ENCODE measurements at places on chromosomes 4 and X. TPM values are rescaled to one million over a fixed set of nuclear protein-coding genes. Genes with fewer than 3 reads are reported as not detected.

DNA sequence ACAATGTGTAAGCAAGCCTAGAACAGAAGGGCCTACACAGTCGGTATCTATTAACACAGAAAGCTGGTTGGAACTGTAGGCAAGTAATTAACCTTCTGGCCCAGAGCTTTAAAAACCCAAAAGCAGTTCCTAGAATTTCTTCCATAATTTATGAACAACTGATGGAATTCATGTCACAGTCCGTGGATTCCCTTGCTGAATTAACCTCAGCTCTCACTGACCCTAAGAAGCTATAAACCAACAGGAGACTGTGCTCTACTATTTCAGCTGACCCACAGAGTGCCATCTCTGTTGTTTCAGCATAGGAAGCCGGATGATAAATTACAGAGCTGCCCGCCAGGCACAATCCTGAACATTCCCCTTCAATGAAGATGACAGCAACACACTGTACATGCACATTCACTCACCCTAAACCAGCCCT is 157.3 kb downstream of the PRDM5 start:
- peak; percentile 23 for DNase-seq

DNA sequence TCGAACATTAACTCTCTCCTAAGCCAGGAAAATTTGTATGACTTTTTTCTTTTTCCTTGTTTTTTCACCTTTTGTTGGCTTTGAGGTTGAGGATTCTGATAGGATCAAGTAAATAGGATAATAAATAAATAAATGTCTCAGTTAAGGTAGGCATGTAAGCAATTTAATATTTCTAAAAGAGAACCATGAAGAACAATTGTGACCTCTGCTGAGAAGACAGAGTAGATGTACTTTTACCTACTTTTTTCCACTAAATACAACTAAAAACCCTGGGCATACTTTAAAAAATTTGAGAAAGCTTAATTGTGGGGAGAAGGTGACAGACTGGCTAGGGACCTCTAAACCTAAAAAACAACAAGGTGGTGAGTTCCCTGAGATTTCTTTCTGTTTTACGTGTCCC is 31.6 kb upstream of the CLNK start:
- DNase-seq, result no peak

DNA sequence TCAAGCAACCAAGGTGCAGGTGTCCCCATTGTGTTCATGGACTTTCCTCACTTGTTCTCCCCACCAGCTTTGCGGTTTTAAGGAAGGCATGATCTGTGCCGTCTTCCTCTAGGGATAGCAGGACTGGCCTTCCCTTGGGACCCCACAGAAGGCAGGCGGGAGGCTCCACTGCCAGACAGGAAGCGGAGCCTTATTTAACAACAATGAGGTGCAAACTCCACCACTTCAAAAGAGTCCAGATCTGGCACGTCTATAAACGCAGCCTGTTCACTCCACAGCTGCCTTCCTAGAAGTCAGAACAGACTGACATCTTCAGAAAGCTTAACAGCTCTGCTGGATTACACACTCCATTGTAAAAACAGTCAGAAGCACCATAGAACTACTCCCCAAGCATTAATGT is 1.7 kb upstream of the GPR143 start:
- no peak for DNase-seq

DNA sequence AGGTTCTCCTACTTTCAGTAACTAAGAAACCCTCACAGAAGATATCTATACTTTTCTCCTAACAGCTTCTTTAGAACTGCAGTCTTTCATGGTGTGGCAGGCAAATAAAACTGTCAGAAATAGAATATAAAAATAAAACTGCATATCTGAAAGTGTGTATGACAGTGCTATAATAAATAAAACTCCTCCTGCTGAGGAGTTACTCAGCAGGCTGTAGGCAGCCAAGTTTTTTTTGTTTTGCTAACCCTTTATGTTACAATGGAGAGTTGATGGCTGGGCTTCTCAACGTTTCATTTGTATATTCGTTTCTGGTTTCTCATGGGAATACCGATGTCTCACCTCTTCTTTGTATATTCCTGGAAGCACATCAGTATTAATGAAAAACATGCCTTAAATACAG is 18.2 kb upstream of the UGT2B10 start:
- no peak for DNase-seq

- DNase-seq, result no peak
Measured at GRCh38 chr4:70842761-70843435, 3.2 kb upstream of the GRSF1 start.

DNA sequence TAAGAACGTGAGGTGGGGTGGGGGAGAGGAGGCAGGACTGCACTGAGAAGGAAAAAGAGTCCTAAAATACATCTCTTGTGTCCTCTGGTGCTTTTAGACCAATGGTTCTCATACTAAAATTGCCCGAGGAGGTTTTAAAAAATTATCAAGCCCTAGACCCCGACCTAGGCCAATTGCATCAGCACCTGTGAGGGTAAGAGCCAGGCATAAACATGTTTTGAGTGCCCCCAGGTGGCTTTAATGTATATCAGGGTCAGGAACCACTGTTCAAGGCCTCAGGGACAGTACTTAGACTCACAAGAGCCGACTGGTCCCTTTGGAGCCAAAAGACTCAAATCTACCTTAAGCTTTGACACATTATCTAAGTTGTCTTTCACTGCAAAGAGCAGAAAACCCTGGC is 37.5 kb upstream of the TMEM150C start:
- DNase-seq, result no peak

GRCh38 chr4:113024388-113024787 is 25.1 kb upstream of the ANK2 start:
- no peak for DNase-seq

DNA sequence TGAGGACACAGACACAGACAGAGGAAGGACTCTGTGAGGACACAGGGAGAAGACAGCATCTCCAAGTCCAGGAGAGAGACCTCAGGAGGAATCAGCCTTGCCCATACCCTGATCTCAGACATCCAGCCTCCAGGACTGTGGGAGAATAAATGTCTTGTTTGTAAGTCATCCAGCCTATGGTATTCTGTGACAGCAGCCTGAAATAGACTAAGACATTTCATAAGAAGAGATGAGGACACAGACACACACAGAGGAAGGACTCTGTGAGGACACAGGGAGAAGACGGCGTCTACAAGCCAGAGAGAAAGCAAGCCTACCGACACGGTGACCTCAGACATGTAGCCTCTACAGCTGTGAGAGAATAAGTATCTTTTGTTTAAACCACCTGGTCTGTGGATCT is 112.1 kb downstream of the DHRSX start:
- no peak for DNase-seq

DNA sequence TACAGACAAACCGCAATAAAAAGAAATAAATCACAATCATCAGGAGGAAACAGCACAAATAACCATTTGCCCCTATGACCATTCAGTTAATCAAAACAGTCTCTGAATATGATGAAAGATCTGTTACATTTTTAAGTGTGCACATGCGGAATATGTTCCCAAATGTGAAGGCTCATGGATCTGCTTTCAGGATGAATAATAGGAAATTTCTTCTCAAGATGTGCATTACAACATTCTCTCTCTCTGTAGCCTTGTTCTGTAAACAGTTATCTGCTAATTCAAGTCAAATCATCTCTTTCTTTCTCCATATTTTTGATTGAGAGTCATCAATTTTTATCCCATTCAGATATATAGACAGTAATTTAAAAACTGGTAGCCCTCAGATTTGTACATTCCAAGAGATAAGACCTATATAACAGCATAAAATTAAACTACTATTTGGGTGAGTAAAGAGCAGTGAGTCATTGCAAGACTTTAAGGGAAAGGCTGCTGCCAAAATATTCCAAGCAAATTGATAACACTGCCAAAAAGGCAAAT is 433.9 kb upstream of the ATOH1 start:
- no peak for DNase-seq

- DNase-seq, result no peak
Measured at GRCh38 chrX:49147282-49147681, 15.3 kb upstream of the MAGIX start.

DNA sequence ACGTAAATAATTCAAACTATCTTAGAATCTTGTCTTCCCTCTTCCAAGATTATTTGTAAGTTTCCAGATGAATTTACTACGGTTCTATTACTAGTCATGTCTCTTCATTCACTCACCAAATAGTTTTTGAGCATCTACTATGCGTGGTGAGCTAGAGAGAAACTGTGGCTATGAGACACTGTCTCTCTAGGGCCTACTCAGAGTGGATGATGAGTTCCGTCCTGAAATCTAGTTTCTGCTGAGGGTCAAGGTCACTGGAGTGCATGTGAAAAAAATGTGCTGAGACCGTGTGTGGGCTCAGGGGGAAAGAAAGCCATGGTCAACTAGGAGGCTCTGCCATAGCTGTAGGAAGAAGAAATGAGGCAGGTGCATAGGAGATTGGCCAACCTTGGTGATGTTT is 320.2 kb upstream of the GATB start:
- no peak for DNase-seq

- DNase-seq, result no peak
Measured at GRCh38 chr4:924107-925096, 7.7 kb downstream of the GAK start.

- no peak for DNase-seq
Measured at GRCh38 chrX:110317061-110317819, 645 bp downstream of the AMMECR1 start.

- no peak for DNase-seq
Measured at GRCh38 chrX:9091258-9091657, 57.3 kb upstream of the FAM9B start.

DNA sequence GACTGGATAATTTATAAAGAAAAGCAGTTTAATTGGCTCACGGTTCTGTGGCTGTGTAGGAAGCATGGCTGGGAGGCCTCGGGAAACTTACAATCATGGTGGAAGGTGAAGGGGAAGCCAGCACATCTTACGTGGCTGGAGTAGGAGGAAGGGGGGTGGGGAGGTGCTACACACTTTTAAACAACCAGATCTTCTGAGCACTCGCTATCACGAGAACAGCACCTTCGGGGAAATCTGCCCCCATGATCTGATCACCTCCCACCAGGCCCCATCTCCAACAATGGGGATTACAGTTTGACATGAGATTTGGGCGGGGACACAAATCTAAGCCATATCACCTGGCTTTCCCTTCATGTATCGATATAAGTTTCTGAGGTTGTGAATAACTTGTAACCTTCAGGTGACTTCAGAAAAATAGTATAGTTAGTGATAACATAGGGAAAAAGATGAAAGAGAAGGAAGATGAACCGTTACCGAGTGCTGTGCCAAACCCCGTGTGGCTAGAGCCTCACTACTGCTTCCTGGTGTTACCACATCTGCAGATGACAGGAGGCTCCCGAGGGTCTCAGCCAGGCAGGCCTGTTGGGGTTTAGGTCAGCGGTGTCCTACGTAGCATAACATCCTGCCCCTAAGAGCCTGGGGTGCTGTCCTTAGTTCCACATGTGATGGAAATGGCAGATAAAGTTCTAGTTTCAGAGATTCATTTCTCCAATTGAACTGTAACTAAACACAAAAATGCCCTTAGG is 103.5 kb downstream of the TNIP2 start:
- no peak for DNase-seq

GRCh38 chr4:109548655-109549054 is 11.4 kb upstream of the MCUB start:
- DNase-seq, result no peak

GRCh38 chr4:172596206-172596605 is 572.4 kb upstream of the GALNT7 start:
- no peak for DNase-seq

The MAPK10 gene
- polyA plus RNA-seq, result 68.5 TPM

The MTTP gene
- polyA plus RNA-seq, result 10.6 TPM

The CENPVL3 gene
- 1.3 TPM for polyA plus RNA-seq

The C4orf51 gene
- not detected for polyA plus RNA-seq

The CFAP99 gene
- 0.78 TPM for polyA plus RNA-seq

The TEX11 gene
- polyA plus RNA-seq, result not detected

The NPY2R gene
- polyA plus RNA-seq, result 0.49 TPM

The CPE gene
- polyA plus RNA-seq, result 155 TPM

The RTL3 gene
- polyA plus RNA-seq, result not detected

The GLRA2 gene
- 0.32 TPM for polyA plus RNA-seq

The UNC5C gene
- 43.8 TPM for polyA plus RNA-seq

The CXCL1 gene
- 0.27 TPM for polyA plus RNA-seq

The MAOA gene
- 14.3 TPM for polyA plus RNA-seq

The GLRB gene
- 13.4 TPM for polyA plus RNA-seq

The GRIA3 gene
- 2.3 TPM for polyA plus RNA-seq

The DCAF8L2 gene
- polyA plus RNA-seq, result not detected

The VEGFC gene
- polyA plus RNA-seq, result 17.6 TPM

The FGG gene
- polyA plus RNA-seq, result not detected

Data from renal cortex interstitium (tissue), 15 donors.